ENCODE measurements at places on chromosomes 5 and 9. TPM values are rescaled to one million over a fixed set of nuclear protein-coding genes. Genes with fewer than 3 reads are reported as not detected.

The ZBED3 gene
- 36.6 TPM for polyA plus RNA-seq

DNA sequence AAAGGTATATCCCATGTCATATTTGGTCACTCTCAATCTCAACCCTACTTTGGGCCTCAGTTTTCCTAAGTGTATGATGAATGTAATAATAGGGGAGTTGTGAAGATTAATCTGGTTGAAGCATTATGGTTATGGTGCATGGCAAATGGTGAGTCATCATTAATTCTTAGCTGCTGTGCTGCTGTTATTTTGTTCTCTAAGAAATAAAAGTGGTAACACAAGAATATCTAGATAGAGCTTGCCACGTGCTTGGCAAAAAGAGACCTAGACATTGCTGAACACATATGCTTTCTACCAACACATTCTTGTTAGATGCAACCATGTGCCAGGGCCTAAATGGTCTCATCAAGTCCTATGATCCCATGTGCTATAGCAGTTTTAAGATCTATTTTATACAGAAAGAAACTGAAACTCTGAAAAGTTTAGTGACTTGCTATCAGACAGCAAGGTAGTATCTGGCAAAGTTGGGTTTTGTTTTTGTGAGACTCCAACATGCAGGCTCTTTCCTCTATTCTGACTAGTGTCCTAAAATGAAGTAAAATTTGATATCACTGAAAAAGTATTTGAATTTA, 699.9 kb upstream of the MEF2C start:
- DNase-seq = no peak

The SIT1 gene
- polyA plus RNA-seq = 0.58 TPM

DNA sequence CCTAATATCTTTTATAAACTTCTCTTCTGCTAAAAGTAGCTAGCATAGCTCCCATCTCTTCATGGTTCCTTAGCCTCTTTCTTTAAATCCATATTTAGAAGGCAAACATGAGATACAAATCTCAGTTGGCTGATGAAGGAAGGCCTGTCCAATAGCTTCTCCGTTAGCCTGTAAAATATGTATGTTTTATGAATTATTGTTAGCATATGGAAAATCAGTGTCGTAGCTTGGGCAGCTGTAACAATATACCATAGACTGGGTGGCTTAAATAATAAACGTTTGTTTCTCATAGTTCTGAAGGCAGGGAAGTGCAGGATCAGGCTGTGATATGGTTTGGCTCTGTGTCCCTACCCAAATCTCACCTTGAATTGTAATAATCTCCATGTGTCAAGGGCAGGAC, 63.8 kb downstream of the PBX3 start:
- DNase-seq = no peak

GRCh38 chr5:24535646-24536045, 109.1 kb downstream of the CDH10 start:
- DNase-seq = no peak

DNA sequence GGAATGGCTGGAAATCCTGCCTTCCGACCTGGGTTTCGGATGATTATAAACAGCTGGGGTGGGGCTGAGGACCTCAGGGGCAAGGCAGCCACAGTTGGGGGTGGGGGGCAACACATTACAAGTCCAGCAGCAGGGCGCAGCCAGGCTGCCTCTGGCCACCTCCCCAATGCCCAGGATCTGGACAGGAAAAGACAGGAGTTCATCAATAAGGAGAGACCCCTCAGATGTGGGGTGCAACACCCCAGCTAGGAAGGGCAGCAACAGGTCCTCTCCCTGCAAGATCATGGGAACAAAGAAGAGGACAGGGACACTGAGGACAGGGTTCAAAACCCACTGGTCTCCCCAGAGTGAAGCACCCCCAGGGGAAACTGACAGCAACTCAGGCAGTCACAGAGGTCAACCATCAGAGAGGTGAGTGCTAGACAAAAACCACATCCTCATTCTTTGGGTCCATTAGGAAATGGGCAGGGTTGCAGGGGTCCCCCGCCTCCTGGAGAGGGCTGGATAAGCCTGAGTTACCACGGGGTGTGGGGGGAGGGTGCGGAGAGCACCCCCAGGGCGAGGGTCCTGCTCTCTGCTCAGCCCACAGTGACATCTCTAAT, 33.5 kb downstream of the SEMA4D start:
- DNase-seq = no peak

DNA sequence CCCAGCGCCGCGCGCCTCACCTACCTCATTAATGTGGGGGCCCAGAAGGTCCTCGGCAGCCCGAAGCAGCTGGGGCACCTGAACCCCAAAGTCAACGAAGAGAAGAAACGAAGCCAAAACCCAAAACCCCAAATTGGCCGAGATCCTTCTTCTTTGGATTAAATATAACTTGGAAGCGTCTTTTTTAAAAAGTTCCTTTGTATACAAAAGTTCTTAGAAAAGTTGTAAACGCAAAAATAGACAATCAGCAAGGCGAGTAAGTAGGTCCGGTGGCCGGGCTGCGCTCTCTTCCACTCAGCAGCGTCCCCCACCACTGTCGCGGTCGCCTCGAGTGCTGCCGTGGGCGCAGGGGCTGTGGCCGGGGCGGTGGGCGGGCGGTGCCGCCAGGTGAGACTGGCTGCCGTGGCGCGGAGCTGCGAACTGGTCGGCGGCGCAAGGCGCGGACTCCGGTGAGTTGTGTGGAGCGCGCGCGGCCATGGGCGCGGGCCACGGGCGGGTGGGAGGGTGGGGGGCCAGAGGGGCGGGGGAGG, 360 bp downstream of the KLF4 start:
- DNase-seq = peak; percentile 31

GRCh38 chr9:113781896-113782295, 94.2 kb upstream of the ZNF618 start:
- DNase-seq = no peak

The PRLR gene
- 27.5 TPM for polyA plus RNA-seq

The STK10 gene
- polyA plus RNA-seq = 16.4 TPM

DNA sequence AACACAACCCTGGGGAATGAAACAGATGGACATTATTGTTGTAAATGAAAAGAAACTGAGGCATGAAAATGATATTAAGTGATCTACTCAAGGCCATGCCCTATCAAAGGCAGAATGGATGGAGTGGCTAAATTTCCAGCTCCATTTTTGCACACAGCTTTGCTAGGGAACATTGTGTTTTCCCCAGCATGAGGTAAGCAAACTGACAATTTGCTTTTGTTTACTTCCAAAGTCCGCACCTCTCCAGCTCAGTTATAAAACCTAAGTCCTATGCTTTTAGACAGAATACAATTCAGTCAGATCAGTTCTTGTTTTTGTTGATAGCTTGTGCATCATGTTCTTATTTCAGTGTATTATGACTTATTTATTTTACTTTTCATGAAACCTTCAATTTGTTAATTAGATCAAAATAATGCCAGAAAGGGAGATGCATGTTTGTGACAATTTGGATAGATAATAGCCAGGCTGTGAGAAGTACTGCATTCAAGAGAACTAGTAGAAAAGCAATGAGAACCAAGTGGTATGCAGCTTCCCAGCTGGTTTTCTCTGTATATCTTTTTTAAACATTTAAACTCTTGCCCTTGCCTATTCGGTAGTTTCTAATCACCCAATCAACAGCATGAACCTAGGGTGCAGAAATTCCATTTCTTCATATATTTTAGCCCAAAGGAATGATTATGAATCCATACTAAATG, 380.8 kb downstream of the SPATA31D1 start:
- DNase-seq = no peak
